ENCODE measurements at places on chromosomes 4 and X. TPM values are rescaled to one million over a fixed set of nuclear protein-coding genes. Genes with fewer than 3 reads are reported as not detected.
A peak's percentile ranks its signal among the peaks of the same experiment; 100 is the strongest.

The XG gene
- total RNA-seq, result 15.4 TPM

The RADX gene
- total RNA-seq, result 2.3 TPM

- no peak for DNase-seq
- H3K4me3 ChIP-seq, result no peak overlapping the region
- no peaks in the 10 kb centered on the region for H3K36me3 ChIP-seq
- no peaks in the 10 kb centered on the region for H3K4me1 ChIP-seq
Measured at GRCh38 chr4:55251342-55251741, 94.7 kb upstream of the SRD5A3 start.

GRCh38 chrX:151954730-151955129 lies 19.7 kb downstream of the GABRE start:
- no peak for DNase-seq
- no peaks in the 10 kb centered on the region for H3K4me1 ChIP-seq
- no peaks in the 10 kb centered on the region for H3K27me3 ChIP-seq

GRCh38 chr4:139297001-139297410 lies 4.3 kb upstream of the NAA15 start:
- no peak for DNase-seq
- H3K27me3 ChIP-seq, result no peaks in the 10 kb centered on the region
- H3K36me3 ChIP-seq, result peaks cover 4% of the 10 kb centered on the region
- H3K4me1 ChIP-seq, result peaks cover 64% of the 10 kb centered on the region

GRCh38 chrX:39162322-39162735 lies 361.1 kb downstream of the MID1IP1 start:
- no peak overlapping the region for H3K4me3 ChIP-seq
- H3K27me3 ChIP-seq, result no peaks in the 10 kb centered on the region
- no peak for DNase-seq
- no peak overlapping the region for H3K27ac ChIP-seq
- peaks cover 19% of the 10 kb centered on the region for H3K4me1 ChIP-seq

GRCh38 chr4:165502916-165503907 lies 124.4 kb downstream of the CPE start:
- no peak overlapping the region for H3K4me3 ChIP-seq
- peak overlapping the region; percentile 45 for H3K27ac ChIP-seq
- H3K27me3 ChIP-seq, result no peaks in the 10 kb centered on the region
- no peaks in the 10 kb centered on the region for H3K36me3 ChIP-seq

DNA sequence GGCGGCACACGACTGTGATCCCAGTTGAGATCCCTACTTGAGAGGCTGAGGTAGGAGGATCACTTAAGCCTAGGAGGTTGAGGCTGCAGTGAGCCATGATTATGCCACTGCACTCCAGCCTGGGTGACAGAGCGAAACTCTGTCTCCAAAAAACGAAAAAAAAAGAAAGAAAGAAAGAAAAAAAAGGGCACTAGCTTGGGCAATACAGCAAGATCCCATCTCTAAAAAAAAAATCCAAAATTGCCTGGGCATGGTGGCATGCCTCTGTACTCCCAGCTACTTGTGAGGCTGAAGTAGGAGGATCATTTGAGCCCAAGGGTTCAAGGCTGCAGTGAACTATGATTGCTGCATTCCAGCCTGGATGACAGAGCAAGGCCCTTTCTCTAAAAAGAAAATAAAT lies 10.7 kb upstream of the KLHL15 start:
- H3K27ac ChIP-seq, result no peak overlapping the region
- no peaks in the 10 kb centered on the region for H3K27me3 ChIP-seq
- DNase-seq, result no peak
- no peaks in the 10 kb centered on the region for H3K36me3 ChIP-seq

DNA sequence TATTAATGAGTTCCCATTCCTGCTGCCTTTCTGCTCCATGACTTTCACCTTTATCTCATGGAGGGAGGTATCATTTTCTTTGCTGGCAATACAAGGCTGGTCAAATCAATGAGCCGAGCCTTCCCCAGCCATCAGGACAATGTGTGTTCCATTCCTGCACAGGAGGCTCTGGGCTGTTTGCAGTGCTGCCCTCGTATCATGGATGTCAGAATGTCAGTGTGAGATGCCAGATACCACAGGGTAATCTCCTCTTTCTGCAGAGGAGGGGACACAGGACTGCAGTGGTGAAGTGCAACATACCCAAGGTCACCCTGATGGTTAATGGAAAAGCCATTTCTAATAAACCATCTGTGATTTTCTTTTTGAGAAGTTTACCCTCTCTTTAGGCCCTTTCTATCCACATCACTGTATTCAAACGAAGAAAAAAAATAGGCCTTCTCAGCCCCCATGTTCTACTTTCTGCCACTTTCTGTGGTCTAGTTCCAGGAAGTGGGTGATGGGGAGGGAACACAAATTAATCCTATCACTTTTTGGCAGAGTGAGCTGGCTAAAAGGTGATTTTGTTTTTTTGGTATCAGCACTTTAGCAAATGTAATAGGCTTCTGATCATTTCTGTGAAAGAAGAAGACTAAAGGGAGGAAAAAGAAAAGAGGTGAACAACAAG lies 490.2 kb upstream of the BOD1L1 start:
- H3K27me3 ChIP-seq, result no peaks in the 10 kb centered on the region
- DNase-seq, result no peak
- no peak overlapping the region for H3K4me3 ChIP-seq
- no peaks in the 10 kb centered on the region for H3K4me1 ChIP-seq
- H3K36me3 ChIP-seq, result no peaks in the 10 kb centered on the region

- no peak for DNase-seq
- no peaks in the 10 kb centered on the region for H3K36me3 ChIP-seq
- peaks cover 32% of the 10 kb centered on the region for H3K4me1 ChIP-seq
- H3K4me3 ChIP-seq, result peak overlapping the region; percentile 45
Measured at GRCh38 chr4:112516471-112517066, 589 bp upstream of the NEUROG2 start.

GRCh38 chrX:110795645-110796406 lies at the start of gene CHRDL1:
Gene CHRDL1, minus strand, starts transcription at chrX:110795817. Its CDS starts 3,636 bp downstream, at chrX:110792181.
- no peaks in the 10 kb centered on the region for H3K4me1 ChIP-seq
- peak within 1 kb of the TSS; percentile 17 for H3K4me3 ChIP-seq
- H3K36me3 ChIP-seq, result no peaks in the 10 kb centered on the region
- no peak for DNase-seq
- H3K27ac ChIP-seq, result peak within 1 kb of the TSS; percentile 60

GRCh38 chrX:68508799-68509198 lies 9.9 kb downstream of the YIPF6 start:
- H3K4me3 ChIP-seq, result no peak overlapping the region
- H3K27ac ChIP-seq, result no peak overlapping the region
- no peaks in the 10 kb centered on the region for H3K27me3 ChIP-seq
- H3K4me1 ChIP-seq, result no peaks in the 10 kb centered on the region
- no peak for DNase-seq

GRCh38 chrX:46849933-46850332 lies 13.1 kb downstream of the RP2 start:
- H3K27ac ChIP-seq, result no peak overlapping the region
- H3K36me3 ChIP-seq, result peaks cover 15% of the 10 kb centered on the region
- H3K4me1 ChIP-seq, result no peaks in the 10 kb centered on the region

GRCh38 chrX:26783512-26784225 lies 567.7 kb downstream of the MAGEB5 start:
- no peak overlapping the region for H3K4me3 ChIP-seq
- H3K36me3 ChIP-seq, result no peaks in the 10 kb centered on the region
- H3K27me3 ChIP-seq, result no peaks in the 10 kb centered on the region
- H3K27ac ChIP-seq, result no peak overlapping the region
- H3K4me1 ChIP-seq, result no peaks in the 10 kb centered on the region

DNA sequence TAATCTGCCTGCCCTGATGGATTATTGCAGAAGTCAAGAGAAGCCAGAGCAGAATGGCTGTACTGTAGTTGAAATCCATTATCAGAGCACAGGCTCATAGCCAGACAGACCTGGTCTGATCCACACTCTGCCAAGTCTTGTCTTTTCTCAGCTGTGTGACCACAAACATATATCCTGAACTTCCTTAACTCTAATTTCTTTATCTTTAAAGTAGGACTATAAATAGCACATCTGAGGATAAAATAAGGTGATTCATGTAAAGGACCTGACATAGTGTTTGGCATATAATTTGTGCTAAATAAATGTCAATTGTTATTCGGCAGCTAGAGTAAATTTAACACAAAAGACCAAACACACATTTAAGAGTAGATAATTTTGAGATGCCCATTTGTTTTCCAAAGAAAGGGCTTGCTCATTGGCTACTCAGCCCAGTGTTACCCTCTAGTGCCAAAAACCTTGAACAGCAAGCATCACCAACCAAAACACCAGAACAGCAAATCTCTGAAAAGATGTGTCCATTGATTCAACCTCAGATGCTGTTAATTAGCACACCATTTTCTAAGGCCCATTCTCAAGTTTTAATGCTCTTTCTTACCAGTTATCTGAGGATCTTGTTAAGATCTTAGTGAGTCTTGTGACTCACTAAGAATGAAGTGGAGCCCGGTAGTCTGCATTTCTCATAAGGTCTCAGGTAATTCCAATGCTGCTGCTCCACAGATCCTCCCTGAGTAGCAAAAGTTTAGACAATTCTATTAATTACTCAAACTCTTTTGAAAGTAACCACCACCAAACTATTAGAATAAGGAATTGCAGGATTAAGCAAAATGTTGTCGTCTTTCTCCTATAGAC lies 108.8 kb downstream of the HHIP start:
- no peaks in the 10 kb centered on the region for H3K4me1 ChIP-seq
- DNase-seq, result no peak
- no peaks in the 10 kb centered on the region for H3K27me3 ChIP-seq
- H3K4me3 ChIP-seq, result no peak overlapping the region
- no peaks in the 10 kb centered on the region for H3K36me3 ChIP-seq
- H3K27ac ChIP-seq, result no peak overlapping the region
